ENCODE measurements at places on chromosomes 11 and 22. TPM values are rescaled to one million over a fixed set of nuclear protein-coding genes. Genes with fewer than 3 reads are reported as not detected.

CELSR1 gene
- 5.7 TPM for total RNA-seq

GP1BB gene
- 1.0 TPM for total RNA-seq

NAALADL1 gene
- 6.2 TPM for total RNA-seq

DCDC1 gene
- not detected for total RNA-seq

OR2D2 gene
- total RNA-seq, result not detected

TPBGL gene
- total RNA-seq, result not detected

EWSR1 gene
- total RNA-seq, result 215 TPM

LIF gene
- total RNA-seq, result 0.49 TPM

MRGPRX3 gene
- total RNA-seq, result not detected

ACR gene
- total RNA-seq, result 0.40 TPM

KRTAP5-1 gene
- total RNA-seq, result not detected

SPI1 gene
- total RNA-seq, result not detected

RNF169 gene
- total RNA-seq, result 19.4 TPM

NCAM1 gene
- 3.5 TPM for total RNA-seq

SEC14L6 gene
- total RNA-seq, result not detected

MRGPRE gene
- not detected for total RNA-seq

YAP1 gene
- 10.3 TPM for total RNA-seq

SCGB1A1 gene
- total RNA-seq, result not detected

PIH1D2 gene
- total RNA-seq, result 0.64 TPM

VPREB1 gene
- not detected for total RNA-seq

UBE4A gene
- total RNA-seq, result 40.2 TPM

TTC28 gene
- total RNA-seq, result 24.9 TPM

SMARCB1 gene
- total RNA-seq, result 111 TPM

BATF2 gene
- 4.4 TPM for total RNA-seq

OR51B4 gene
- total RNA-seq, result not detected

MUC2 gene
- not detected for total RNA-seq

IPO7 gene
- 73.5 TPM for total RNA-seq

DUSP8 gene
- 3.3 TPM for total RNA-seq

IGLL5 gene
- total RNA-seq, result not detected

OR4D5 gene
- not detected for total RNA-seq

GRM5 gene
- total RNA-seq, result 0.07 TPM

CSRP3 gene
- not detected for total RNA-seq

FAM118A gene
- total RNA-seq, result 7.7 TPM

SLC5A4 gene
- total RNA-seq, result 1.1 TPM

SDHD gene
- total RNA-seq, result 117 TPM

BIK gene
- 0.53 TPM for total RNA-seq

UVRAG gene
- total RNA-seq, result 34.2 TPM

OR52I2 gene
- not detected for total RNA-seq

KLHL22 gene
- 15.0 TPM for total RNA-seq

SMIM35 gene
- total RNA-seq, result not detected

OR51I2 gene
- total RNA-seq, result not detected

CDC42EP1 gene
- total RNA-seq, result 79.8 TPM

FGF4 gene
- total RNA-seq, result not detected

OR2AT4 gene
- not detected for total RNA-seq

PGA5 gene
- total RNA-seq, result not detected
